ENCODE measurements at places on chromosomes 4 and X. TPM values are rescaled to one million over a fixed set of nuclear protein-coding genes. Genes with fewer than 3 reads are reported as not detected.

DNA sequence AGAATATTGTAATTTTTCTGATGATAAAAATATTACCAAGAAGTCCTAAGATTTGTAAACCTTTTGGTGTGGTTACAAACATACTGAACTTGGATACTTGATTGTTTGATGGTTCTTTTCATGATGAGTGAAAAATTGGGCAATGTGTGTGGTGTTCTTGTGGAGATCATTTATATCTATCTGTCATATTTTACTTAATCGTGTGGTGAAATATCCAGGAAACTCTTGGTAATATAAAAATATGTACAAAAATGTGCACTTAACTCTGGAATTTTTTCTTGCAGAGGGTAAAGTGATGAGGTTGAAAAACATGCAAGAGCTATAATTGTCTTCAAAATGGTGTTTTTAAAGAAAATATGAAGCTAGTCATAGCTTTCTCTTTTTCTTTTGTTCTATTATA, 2.8 kb downstream of the DCUN1D4 start:
- no peak overlapping the region for H3K4me3 ChIP-seq
- no peak for DNase-seq
- no peaks in the 10 kb centered on the region for H3K27me3 ChIP-seq
- H3K27ac ChIP-seq = no peak overlapping the region

GRCh38 chrX:94057385-94057784, 383.4 kb downstream of the FAM133A start:
- H3K36me3 ChIP-seq = no peaks in the 10 kb centered on the region
- H3K4me3 ChIP-seq = no peak overlapping the region
- H3K27ac ChIP-seq = no peak overlapping the region
- DNase-seq = no peak
- H3K4me1 ChIP-seq = no peaks in the 10 kb centered on the region

- DNase-seq = no peak
- no peaks in the 10 kb centered on the region for H3K27me3 ChIP-seq
- no peaks in the 10 kb centered on the region for H3K36me3 ChIP-seq
- no peaks in the 10 kb centered on the region for H3K4me1 ChIP-seq
Measured at GRCh38 chrX:153686711-153687110, 1.0 kb upstream of the SLC6A8 start.

DNA sequence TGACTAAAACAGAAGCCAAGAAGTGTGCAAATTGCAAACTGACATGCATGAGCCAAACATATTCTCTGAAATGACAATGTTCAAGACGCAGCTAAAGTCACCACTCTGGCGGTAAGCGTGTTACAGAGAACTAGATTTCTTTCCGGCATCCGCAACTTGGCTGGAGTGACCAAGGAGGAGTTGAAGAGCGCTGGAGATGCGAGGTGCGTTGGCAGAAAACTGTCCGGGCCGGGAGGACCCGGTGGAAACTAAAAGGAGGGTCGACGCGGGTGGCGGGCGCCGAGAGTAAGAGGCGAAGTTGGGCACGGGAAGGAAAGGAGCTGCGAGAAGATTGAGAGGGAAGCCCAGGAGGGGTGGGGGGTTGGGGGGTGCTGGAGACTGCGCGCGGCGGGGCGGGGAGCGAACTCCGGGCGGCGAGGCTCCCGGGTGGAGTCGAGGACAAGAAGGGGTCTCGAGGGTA, 807 bp downstream of the SEL1L3 start:
- peak; percentile 52 for DNase-seq
- H3K4me1 ChIP-seq = peaks cover 24% of the 10 kb centered on the region
- no peaks in the 10 kb centered on the region for H3K36me3 ChIP-seq
- H3K27ac ChIP-seq = peak overlapping the region; percentile 93
- peak overlapping the region; percentile 92 for H3K4me3 ChIP-seq

GRCh38 chrX:68672581-68673318, 25.3 kb downstream of the STARD8 start:
- H3K4me3 ChIP-seq = no peak overlapping the region
- H3K27ac ChIP-seq = no peak overlapping the region
- H3K36me3 ChIP-seq = no peaks in the 10 kb centered on the region
- H3K27me3 ChIP-seq = peaks cover 5% of the 10 kb centered on the region

- no peak overlapping the region for H3K27ac ChIP-seq
- H3K27me3 ChIP-seq = no peaks in the 10 kb centered on the region
- peaks cover 8% of the 10 kb centered on the region for H3K4me1 ChIP-seq
Measured at GRCh38 chrX:13064599-13065143, 20.3 kb upstream of the FAM9C start.

DNA sequence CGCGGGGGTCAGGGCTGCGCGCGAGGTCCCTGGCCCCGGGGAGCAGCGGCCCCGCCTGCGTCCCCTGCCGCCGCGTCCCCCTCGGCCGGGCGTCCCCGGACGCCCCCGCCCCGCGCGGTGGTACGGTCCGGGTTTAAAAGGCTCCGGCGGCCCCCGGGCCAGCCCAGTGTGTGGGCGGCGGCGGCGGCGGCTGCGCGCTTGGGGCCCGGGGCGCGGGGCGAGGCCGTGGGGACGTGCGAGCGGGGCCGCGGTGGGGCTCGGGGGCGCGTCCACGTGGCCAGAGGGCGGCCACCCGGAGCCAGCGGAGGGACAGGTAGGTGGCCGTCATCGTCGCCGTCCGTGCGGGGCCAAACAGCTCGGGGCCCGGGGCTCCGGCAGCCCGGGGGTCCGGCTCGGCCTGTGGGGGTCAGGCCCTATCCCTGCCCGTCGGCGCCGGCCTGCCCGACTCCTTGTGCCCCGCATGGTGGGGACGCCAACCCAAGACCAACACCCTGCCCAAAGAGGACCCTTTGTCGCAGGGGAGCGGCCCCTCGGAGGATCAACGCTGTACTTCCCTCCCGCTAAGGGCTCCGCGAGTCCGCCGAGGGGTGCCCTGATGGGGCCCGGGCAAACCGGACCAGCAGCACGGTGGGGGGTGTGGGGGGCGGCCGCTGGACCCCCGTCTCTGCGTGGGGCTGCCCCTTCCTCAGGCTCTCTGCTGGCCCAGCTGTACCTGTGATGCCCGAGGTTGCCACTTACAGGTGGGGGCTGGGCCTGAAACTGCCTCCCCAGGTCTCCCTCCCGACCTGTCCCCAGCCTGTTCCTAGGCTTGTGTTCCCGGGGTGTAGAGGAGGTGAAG, at the start of gene PLXNA3:
PLXNA3 (plus strand) TSS at position 166 of the 838 bp plus-strand sequence. CDS start 1,903 bp downstream, outside the sequence.
- no peaks in the 10 kb centered on the region for H3K27me3 ChIP-seq
- H3K4me1 ChIP-seq = no peaks in the 10 kb centered on the region
- no peaks in the 10 kb centered on the region for H3K36me3 ChIP-seq
- H3K27ac ChIP-seq = no peak within 1 kb of the TSS
- DNase-seq = peak; percentile 70

DNA sequence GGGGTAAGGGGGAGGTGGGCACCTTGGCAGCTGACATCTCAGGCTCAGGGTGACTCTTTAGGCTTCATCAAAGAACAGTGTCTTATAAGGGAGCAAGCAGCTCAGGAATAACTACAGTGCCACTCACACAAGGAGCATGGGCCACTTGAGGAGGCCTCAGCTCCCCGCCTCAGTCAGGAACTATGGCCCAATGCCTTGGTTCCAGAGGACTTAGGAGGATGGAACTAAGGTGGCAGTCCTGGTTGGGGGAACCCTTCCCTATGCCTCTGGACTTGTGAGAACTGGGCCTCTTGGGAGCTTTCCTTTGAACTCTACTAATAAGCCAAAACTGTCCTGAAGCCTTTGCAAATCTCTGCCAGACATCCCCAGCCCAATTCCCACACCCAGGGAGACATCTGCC, 160.6 kb downstream of the EFNB1 start:
- no peak overlapping the region for H3K27ac ChIP-seq
- H3K36me3 ChIP-seq = no peaks in the 10 kb centered on the region
- H3K4me1 ChIP-seq = peaks cover 6% of the 10 kb centered on the region
- H3K27me3 ChIP-seq = peaks cover 4% of the 10 kb centered on the region
- DNase-seq = no peak

GRCh38 chrX:646796-647195, 16.2 kb downstream of the SHOX start:
- no peak overlapping the region for H3K4me3 ChIP-seq
- H3K4me1 ChIP-seq = no peaks in the 10 kb centered on the region
- no peak for DNase-seq
- no peaks in the 10 kb centered on the region for H3K27me3 ChIP-seq
- H3K27ac ChIP-seq = no peak overlapping the region

GRCh38 chrX:77422891-77423648, 24.1 kb upstream of the FGF16 start:
- H3K27ac ChIP-seq = no peak overlapping the region
- H3K4me3 ChIP-seq = no peak overlapping the region
- no peaks in the 10 kb centered on the region for H3K4me1 ChIP-seq

DNA sequence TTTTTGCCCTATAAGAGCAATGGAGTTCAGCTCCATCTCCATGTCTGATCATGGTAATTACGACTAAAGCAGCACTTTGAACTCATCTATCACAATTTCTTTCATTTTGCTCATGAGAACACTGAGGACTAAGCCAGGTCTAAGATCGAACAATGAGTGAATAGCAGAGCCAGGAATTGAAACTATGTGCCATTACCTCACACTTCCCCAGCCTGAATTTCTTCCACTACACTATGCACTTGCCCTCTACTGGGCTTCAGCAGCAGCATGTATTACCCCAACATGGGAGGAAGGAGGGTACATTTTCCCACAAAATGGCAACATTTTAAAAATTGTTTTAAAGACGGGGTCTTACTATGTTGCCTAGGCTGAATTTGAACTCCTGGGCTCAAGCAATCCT, 274.7 kb upstream of the FGF13 start:
- no peak overlapping the region for H3K4me3 ChIP-seq
- H3K4me1 ChIP-seq = no peaks in the 10 kb centered on the region
- no peaks in the 10 kb centered on the region for H3K27me3 ChIP-seq
- H3K27ac ChIP-seq = no peak overlapping the region
- no peak for DNase-seq

DNA sequence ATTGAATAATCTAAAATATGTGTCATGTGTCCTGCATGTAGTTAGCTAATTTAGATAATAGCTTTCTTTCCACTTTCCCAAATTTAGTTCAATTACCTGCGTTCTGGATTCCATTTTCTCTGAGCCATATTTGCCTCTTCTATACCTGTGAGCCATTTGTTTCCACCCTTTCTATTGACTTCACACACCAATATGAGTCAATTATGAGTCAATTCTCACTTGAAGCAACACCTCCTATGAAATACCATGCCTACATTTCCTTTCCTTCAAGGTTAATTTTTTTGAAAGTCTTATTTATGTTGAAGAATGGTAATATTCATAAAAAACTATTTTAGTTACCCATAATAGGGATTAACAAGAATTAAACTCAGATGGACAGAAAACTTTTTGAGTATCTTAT, 25.8 kb downstream of the NPY2R start:
- no peaks in the 10 kb centered on the region for H3K4me1 ChIP-seq
- H3K4me3 ChIP-seq = no peak overlapping the region
- no peak for DNase-seq
- no peaks in the 10 kb centered on the region for H3K36me3 ChIP-seq
- H3K27ac ChIP-seq = no peak overlapping the region

GRCh38 chr4:116512552-116512951, 572.8 kb downstream of the TRAM1L1 start:
- peaks cover 4% of the 10 kb centered on the region for H3K4me1 ChIP-seq
- no peak for DNase-seq
- no peak overlapping the region for H3K4me3 ChIP-seq

- no peaks in the 10 kb centered on the region for H3K27me3 ChIP-seq
- H3K4me1 ChIP-seq = no peaks in the 10 kb centered on the region
- H3K4me3 ChIP-seq = no peak overlapping the region
- no peak for DNase-seq
Measured at GRCh38 chrX:36908801-36909675, 99.1 kb upstream of the FAM47C start.

CFAP99 gene
- 0.41 TPM for total RNA-seq

ERAS gene
- total RNA-seq = not detected

SSX1 gene
- total RNA-seq = not detected

SMIM10 gene
- 1.9 TPM for total RNA-seq

OR13H1 gene
- not detected for total RNA-seq
